ENCODE measurements at places on chromosomes 7 and 10.
A peak's percentile ranks its signal among the peaks of the same experiment; 100 is the strongest.

DNA sequence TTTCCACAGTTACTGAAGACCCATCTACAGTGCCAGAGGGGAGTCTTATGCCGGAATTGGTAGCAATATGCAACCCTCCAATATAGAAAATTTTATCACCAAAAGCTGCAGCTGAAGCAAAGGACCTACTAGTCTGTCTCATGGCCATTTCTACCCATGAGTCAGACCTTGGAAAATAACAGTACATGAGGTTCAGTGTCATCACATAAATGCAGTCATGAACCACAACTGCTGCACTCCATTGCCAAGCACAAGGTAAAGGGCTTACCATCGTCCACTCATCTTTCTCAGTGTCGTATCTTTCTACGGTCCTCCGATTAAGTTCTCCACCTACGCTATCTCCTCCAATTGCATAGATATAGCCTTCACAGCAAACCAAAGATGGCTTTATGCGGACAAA lies 21.8 kb downstream of the KBTBD2 start:
- no peak for DNase-seq

- no peak for DNase-seq
Observed at GRCh38 chr7:103120362-103120761, 28.5 kb downstream of the NAPEPLD start.

- no peak for DNase-seq
Observed at GRCh38 chr7:4132221-4132620, 549.9 kb upstream of the FOXK1 start.

- peak; percentile 91 for DNase-seq
Observed at GRCh38 chr7:604001-604883, 84.6 kb upstream of the PDGFA start.

- DNase-seq: no peak
Observed at GRCh38 chr10:51821745-51822144, 122.3 kb upstream of the CSTF2T start.

GRCh38 chr10:105540381-105540780 lies 899.3 kb downstream of the SORCS3 start:
- DNase-seq: no peak

GRCh38 chr10:33893506-33893905 lies 559.0 kb upstream of the NRP1 start:
- no peak for DNase-seq

DNA sequence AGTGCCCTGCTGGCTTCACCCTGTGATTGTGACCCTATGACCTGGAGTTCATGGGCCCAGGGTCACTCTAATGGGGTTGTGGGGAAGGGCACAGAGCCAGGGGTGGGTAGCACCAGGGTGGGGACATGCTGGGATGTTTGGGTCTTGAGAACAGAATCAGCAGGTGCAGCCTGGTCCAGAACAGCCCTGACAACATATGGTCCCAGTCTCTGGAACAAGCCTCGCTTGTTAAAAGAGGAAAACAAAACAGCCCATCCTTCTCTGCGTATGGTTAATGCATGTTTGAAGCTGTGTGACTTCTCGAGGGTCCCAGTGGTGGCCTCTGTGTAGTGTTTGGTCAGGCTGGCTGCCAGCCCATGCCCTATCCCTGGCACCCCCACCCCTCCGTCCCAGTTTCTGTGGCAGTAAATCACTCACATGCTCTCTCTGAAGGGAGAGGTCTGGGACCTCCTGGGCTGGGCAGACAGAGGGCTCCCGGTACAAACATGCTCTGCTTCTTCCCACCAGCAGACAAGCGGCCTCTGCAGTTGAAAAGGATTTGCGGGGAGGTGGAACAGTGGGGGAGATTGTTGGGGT lies 79.4 kb downstream of the FAM241B start:
- no peak for DNase-seq

GRCh38 chr10:114100848-114101741 lies 57.4 kb downstream of the ADRB1 start:
- DNase-seq: no peak

DNA sequence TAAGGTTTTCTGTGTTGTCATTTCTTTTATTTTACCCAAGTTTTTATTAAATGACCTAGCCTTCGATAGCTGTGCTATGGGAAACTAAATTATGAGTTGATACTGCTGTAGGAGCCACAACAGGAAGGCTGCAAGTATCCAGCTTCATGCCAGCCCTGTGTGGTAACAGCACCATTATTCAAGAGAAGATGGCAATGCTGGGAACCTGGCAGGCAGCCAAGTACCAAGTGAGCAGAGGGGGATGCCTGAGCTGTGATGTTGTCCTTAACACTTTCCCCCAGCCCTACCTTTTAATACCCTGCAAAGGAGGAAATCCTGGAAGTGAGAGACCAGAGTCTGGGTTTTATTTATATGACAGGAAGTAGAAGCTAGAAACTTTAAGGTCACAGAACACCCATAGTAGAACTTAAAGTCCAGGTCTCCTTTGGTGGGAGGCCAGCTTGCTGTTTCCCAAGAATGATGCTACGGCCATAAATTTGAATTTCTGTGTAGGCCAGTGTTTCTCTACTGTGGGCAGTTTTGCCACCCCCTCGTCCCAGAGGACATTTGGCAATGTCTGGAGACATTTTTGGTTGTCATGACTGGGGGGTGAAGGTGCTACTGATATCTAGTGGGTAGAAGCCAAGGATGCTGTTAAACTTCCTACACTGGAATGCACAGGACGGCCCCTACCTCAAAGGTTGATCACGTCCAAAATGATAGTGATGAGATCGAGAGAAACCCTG lies 9.2 kb upstream of the ATXN7L1 start:
- no peak for DNase-seq

- DNase-seq: no peak
Observed at GRCh38 chr7:140049339-140050024, 13.3 kb downstream of the PARP12 start.

- no peak for DNase-seq
Observed at GRCh38 chr10:90352288-90352687, 505.6 kb downstream of the HTR7 start.

GRCh38 chr10:5618829-5619228 lies 47.6 kb downstream of the ASB13 start:
- DNase-seq: no peak

DNA sequence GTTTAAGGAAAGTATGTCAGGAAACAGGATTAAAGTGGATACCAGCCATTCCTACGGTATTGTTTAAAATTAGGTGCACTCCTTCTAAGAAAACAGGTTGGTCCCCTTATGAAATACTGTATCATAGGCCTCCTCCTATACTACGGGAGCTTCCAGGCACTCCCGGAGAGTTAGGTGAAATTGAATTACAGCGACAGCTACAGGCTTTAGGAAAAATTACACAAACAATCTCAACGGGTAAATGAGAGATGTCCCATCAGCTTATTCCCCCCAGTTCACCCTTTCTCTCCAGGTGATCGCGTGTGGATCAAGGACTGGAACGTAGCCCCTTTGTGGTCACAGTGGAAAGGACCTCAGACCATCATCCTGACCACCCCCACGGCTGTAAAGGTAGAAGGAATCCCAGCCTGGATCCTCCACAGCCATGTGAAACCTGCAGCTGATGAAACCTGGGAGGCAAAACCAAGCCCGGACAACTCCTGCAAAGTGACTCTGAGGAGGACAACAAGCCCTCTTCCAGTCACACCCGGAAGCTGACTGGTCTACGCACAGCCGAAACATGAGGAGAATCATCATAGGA lies 25.1 kb upstream of the GHITM start:
- no peak for DNase-seq

- DNase-seq: no peak
Observed at GRCh38 chr10:21212348-21212747, 313.1 kb downstream of the SKIDA1 start.

DNA sequence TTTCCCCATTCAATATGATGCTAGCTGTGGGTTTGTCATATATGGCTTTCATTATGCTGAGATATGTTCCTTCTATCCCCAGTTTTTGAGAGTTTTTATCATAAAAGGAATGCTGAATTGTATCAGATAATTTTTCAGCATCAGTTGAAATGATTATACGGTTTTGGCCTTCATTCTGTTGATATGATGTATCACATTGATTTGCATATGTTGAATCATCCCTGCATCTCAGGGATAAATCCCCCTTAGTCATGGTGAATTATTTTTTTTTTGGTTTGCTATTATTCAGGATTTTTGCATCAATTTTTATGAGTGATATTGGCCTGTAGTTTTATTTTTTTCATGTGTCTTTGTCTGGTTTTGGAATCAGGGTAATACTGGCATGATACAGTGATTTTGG lies 1152.3 kb upstream of the C7orf33 start:
- DNase-seq: no peak

DNA sequence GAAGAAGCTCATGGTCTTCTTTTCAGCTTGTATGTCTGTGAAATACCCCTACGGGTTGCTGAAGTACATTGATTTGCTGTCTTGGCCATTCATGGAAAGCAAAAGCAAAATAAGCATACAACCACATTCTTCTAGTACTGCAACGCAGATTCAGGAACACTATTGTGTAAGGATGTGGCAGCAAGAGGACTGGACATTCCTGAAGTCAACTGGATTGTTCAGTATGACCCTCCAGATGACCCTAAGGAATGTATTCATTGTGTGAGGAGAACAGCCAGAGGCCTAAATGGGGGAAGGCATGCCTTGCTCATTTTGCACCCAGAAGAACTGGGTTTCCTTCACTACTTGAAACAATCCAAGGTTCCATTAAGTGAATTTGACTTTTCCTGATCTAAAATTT lies 133.4 kb upstream of the ANKRD1 start:
- DNase-seq: no peak

- no peak for DNase-seq
Observed at GRCh38 chr7:150976529-150977381, 1.4 kb downstream of the KCNH2 start.

- DNase-seq: no peak
Observed at GRCh38 chr7:23662124-23662983, 17.6 kb upstream of the FAM221A start.

- no peak for DNase-seq
Observed at GRCh38 chr10:24645784-24646183, 77.9 kb downstream of the ARHGAP21 start.

- no peak for DNase-seq
Observed at GRCh38 chr10:88115407-88115806, 252.0 kb downstream of the PTEN start.

DNA sequence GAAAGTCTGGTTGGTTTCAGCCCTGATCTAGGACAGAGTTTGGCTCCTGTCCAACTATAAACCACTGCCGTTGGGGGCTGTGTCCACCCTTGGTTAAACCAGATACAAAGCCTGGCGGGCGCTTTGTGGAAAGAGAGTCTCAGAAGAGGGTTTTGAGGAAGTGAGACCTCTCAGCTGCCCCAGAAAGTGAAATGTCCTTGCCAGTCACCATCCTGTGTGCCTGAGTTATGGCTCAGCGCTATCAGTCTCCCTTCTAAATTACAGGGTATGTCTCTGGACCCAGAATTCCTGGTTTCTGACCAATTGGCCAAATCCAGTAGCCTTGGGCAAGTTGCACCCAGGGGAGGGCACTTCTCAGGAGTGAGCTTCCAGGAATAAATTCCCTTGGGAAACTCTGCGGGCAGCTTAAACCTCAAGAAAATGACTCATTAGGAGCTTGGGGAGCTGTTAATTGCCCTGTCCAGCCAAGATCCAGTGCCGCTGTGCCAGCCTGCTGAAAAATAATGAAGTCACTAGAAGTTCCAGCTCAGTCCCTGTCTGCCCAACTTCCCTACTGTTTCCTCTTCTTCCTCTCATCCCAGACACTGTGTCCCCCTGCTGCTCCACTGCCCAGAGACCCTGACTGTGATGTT lies 66.7 kb upstream of the PDZD8 start:
- no peak for DNase-seq

DNA sequence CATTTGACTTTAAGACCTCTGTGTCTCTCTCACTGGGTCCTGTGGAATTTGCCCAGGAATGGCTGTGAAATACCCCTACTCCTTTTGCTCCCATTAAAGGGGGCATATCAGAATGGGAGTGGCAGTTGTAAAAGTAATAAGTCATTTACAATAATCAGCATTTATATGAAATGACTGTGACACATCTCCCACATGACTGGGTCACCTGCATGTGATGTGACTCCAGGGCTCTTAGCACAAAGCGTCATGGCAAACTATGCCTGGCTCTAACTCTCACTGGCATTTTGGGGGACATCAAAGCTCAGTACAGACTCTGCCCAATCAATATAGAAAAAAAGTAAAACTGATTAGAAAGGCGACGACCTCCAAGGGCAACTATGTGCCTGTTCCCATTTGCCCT lies 157.6 kb downstream of the RPS24 start:
- DNase-seq: no peak

- DNase-seq: no peak
Observed at GRCh38 chr7:137324796-137325696, 18.5 kb downstream of the PTN start.

GRCh38 chr10:80260295-80261243 lies 28.9 kb downstream of the MAT1A start:
- no peak for DNase-seq

DNA sequence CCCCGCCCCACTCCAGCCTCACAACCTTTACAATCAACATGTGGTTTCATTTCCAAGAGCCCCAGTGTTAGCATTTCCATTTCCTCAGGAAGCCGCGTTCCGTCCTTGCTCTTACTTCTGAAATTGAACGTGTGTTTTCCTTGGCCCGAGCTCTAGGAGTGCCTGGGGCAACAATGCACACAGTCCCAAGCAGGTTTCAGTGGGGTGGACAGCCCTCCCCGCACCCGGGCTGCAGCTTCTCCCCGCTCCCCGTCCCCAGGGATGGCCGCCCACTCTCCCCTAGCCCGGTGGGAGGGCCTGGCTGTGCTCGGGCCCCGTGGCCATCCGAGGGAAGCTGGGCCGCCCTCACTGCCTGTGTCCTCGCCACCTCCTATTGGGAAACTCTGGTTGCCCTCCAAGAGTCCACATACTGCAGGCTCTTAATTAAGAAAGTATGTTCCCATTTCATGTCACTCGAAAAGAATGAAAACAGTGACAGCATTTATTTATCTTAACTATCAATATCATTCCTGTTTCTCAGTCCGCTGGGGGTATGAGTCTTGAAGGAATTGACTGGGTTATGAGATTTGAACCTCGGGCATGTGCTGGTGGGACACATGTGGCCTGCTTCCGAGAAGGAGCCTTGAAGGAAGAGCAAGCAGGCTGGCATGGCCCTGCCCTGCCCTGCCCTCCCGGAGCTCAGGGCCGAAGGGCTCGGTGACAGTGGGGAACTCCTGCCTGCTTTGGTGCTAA lies 163.8 kb downstream of the GRK5 start:
- no peak for DNase-seq

DNA sequence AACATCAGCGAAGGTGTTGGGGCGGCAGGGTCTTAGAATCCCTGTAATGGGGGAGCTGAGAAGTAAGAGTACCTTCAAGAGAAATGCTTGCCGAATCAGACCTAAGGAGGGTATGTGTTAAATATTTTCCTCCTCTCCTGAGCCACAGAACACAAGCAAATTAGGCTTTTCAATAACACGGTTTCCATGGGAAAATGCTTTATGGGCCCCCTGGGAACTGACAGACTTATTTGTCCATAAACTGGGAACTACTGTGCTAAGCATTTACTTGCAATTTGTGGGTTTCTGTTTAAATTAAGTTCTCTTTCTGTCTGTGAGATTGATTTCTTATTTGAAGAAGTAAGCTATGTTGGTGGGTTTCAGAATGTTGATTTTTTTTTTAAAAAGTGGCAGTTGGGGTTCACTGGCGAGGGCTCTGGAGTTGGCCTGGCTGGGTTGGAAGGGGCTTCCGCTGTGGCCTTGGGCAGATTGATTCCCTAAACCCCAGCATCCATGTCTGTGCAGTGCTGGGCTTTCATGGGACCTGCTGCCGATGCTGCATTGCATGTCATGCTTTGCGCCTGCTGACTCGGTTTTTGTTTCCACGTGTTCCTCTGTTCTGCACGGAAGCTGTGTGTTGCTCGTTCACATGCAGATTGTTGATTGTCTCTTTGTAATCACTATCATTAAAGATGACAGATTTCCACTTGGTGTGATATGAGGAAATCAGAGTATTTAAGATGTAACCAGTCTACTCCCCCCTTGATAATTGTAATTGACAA lies 7.2 kb downstream of the RBM17 start:
- no peak for DNase-seq

All from activated CD8-positive, alpha-beta memory T cell treated with anti-CD3 and anti-CD28 coated beads for 1 hour (primary cell).